ENCODE measurements at places on chromosomes 6 and 20. TPM values are rescaled to one million over a fixed set of nuclear protein-coding genes. Genes with fewer than 3 reads are reported as not detected.

- DNase-seq: no peak
Measured at GRCh38 chr20:31685853-31686643, 36.6 kb downstream of the BCL2L1 start.

GRCh38 chr6:3314621-3315467 lies 56.1 kb downstream of the PSMG4 start:
- no peak for DNase-seq

DNA sequence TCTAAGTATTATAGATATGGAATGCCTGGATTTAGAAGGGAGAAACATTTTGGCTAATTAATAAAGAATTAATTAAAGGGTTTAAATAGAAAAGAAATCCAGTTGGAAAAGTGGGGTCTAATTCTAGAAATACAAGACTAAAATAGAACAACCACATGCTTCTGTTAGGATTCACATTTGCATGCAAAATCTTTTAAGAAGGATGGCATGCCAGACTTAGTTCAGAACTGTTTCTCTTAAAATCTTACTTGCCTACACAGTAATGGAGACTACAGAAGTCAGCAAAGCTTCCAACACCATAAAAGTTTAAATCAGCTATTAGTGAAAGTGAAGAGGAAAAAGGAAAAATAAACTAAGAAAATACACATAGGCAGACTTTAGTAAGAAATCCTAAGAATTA lies 32.7 kb upstream of the KATNA1 start:
- no peak for DNase-seq

TRIM39 gene
- 11.8 TPM for total RNA-seq

ADGB gene
- not detected for total RNA-seq

All from pulmonary artery endothelial cell (primary cell).